Vein endothelial cell (primary cell): ENCODE measurements at places on chromosomes 1 and 21. TPM values are rescaled to one million over a fixed set of nuclear protein-coding genes. Genes with fewer than 3 reads are reported as not detected.

Gene CGN
- under 0.01 and 0.96 TPM in 2 replicates for total RNA-seq

Gene AMY2B
- 0.98 and 2.6 TPM in 2 replicates for total RNA-seq

Gene S100A7A
- not detected in 2 replicates for total RNA-seq

Gene SPATA6
- 1.3 and 1.5 TPM in 2 replicates for total RNA-seq

Gene NUDT4B
- total RNA-seq, result 131 and 173 TPM in 2 replicates

Gene DYNLT5
- 3.4 and 3.9 TPM in 2 replicates for total RNA-seq

Gene RNU1-1
- under 0.01 TPM in 2 replicates for total RNA-seq

Gene CFHR5
- total RNA-seq, result not detected in 2 replicates

Gene FOXD3
- not detected in 2 replicates for total RNA-seq

Gene BGLAP
- 0.19 and 0.33 TPM in 2 replicates for total RNA-seq

Gene OR2L3
- not detected in 2 replicates for total RNA-seq

Gene TGFB2
- 2.3 and 18.6 TPM in 2 replicates for total RNA-seq

Gene ADAMTS1
- 21.2 and 26.9 TPM in 2 replicates for total RNA-seq

Gene HEYL
- total RNA-seq, result 0.38 TPM in 1 of 2 replicates, not detected in the other

Gene CFAP45
- 0.65 and 1.5 TPM in 2 replicates for total RNA-seq

Gene KCNJ9
- total RNA-seq, result not detected in 2 replicates

Gene PTAFR
- total RNA-seq, result 0.29 TPM in 1 of 2 replicates, not detected in the other

Gene LIN28A
- not detected in 2 replicates for total RNA-seq

Gene NBPF20
- 1.6 and 2.9 TPM in 2 replicates for total RNA-seq

Gene GPX7
- 20.8 and 28.7 TPM in 2 replicates for total RNA-seq

Gene TMEM52
- total RNA-seq, result 0.48 and 0.65 TPM in 2 replicates

Gene RGS7
- total RNA-seq, result 0.57 and 2.3 TPM in 2 replicates

Gene AIM2
- not detected in 2 replicates for total RNA-seq

Gene TLCD4
- total RNA-seq, result under 0.01 and 0.19 TPM in 2 replicates

Gene CDK18
- 0.29 and 0.33 TPM in 2 replicates for total RNA-seq

Gene CA6
- not detected in 2 replicates for total RNA-seq

Gene DEPDC1
- total RNA-seq, result 7.8 and 24.0 TPM in 2 replicates

Gene CD247
- total RNA-seq, result not detected in 2 replicates

Gene NBPF6
- not detected in 2 replicates for total RNA-seq

Gene C1QTNF12
- total RNA-seq, result 0.33 and 0.76 TPM in 2 replicates

Gene SLC6A9
- total RNA-seq, result 0.29 and 0.65 TPM in 2 replicates

Gene ADORA1
- total RNA-seq, result not detected in 2 replicates

Gene HSD3B2
- total RNA-seq, result not detected in 2 replicates

Gene AGO4
- total RNA-seq, result 19.0 and 23.2 TPM in 2 replicates

Gene HRNR
- total RNA-seq, result not detected in 2 replicates

Gene GNL2
- total RNA-seq, result 61.4 and 68.1 TPM in 2 replicates

Gene FAM167B
- total RNA-seq, result 1.3 and 2.9 TPM in 2 replicates

Gene C4BPA
- not detected in 2 replicates for total RNA-seq

Gene BEST4
- total RNA-seq, result 0.33 TPM in 1 of 2 replicates, not detected in the other

Gene PDXK
- 39.2 and 51.7 TPM in 2 replicates for total RNA-seq

Gene ID3
- 400 and 449 TPM in 2 replicates for total RNA-seq

Gene SLC45A1
- 0.48 and 1.6 TPM in 2 replicates for total RNA-seq

Gene PTGFRN
- total RNA-seq, result 43.8 and 97.0 TPM in 2 replicates

Gene SIM2
- total RNA-seq, result under 0.01 TPM in 1 of 2 replicates, not detected in the other

Gene RAB3B
- total RNA-seq, result 16.3 and 31.0 TPM in 2 replicates
